ENCODE measurements at places on chromosomes 11 and 22.

GRCh38 chr22:30926706-30927105, 41.9 kb downstream of the MORC2 start:
- no peak for DNase-seq

- DNase-seq = no peak
Measured at GRCh38 chr22:27099946-27100722, 442.7 kb downstream of the MIAT start.

GRCh38 chr11:55956521-55956920, 13.2 kb downstream of the OR10AG1 start:
- DNase-seq = no peak

- DNase-seq = no peak
Measured at GRCh38 chr11:512761-513595, 5.9 kb upstream of the RNH1 start.

DNA sequence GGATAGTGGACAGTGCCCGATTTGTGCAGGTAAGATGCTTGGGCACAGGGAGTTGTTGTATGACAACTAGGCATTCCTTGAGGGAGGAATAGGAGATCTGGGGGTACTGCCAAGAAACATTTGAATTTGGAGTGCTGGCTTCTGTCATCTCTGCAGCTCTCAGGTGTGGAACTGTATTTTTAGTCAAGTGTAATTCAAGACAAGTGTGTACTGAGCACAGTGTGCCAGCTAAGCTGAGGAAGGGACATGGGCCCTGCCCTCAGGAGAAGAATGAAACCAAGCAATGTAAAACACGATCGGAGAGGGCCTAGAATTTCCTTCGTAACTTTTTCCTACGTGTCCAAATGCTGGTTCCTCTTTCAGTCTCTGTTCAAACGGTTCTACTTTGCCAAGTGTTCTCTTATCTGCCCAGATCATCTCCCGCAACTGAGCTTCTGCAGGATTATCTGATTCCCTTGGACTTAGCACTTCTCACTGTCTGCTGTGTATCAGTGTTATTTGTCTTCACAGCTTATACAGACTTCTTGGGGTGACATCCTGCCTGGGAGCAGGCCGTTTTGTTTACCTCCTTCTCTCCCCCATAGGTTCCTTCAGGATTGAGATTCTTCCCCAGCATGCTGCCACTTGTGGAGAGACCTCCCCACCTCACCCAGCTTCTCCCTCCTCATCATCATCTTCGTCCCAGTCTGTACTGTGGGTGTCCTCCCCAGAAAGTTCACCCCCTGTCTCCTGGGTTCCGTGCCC, 27.6 kb downstream of the ART5 start:
- DNase-seq = no peak

- DNase-seq = no peak
Measured at GRCh38 chr11:104256525-104256924, 92.6 kb upstream of the PDGFD start.

- DNase-seq = no peak
Measured at GRCh38 chr22:17587629-17588028, 24.3 kb downstream of the SLC25A18 start.

GRCh38 chr11:8011981-8012444, 24.9 kb downstream of the EIF3F start:
- DNase-seq = no peak

- no peak for DNase-seq
Measured at GRCh38 chr22:38267086-38267485, 5.7 kb downstream of the TMEM184B start.

DNA sequence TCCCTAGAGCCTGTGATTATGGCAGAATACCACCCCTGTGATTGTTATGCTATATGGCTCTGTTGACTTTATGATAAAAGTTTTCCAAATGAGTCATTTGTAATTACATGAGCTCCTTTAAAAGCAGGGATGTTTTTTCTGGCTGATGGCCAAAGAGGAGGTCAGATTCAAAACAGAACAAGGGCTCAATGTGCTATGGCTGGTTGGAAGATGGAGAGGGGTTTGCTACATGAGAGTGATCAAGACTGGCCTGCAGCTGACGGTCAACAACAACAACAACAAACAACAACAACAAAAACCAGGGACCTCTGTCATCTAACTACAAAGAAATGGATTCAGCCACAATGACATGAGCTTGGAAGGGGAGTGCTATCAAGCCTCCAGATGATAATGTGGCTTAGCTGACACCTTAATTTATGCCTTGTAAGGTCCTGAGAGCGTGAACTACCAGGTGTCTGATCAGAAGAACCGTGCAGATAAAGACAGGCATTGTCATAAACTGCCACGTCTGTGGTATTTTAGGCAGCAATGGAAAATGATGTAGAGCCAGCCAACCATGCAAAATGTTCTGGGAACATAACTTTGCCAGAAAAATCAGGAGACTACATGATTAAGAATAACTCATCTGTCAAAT, 47.2 kb downstream of the PIWIL3 start:
- no peak for DNase-seq

DNA sequence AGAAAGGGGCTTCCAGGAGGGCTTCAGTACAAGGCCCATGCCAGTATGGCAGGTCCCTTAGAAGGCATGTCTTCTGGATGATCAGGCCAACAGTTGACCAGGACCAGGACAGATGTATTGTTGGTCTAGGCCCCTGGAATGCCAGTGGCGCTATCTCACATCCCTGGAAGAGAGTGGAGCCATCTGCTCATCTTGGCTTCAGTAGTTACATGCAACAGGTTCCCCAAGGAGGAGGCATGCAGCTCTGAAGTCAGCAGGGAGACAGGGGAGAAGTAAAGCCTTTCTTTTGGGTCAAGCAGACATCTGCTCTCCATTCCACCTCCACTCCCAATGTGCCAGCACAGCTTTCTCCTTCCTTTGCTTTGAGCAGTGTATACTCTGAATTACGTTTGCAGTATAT, 244.1 kb downstream of the KIRREL3 start:
- no peak for DNase-seq

- DNase-seq = no peak
Measured at GRCh38 chr11:110837603-110838002, 125.4 kb upstream of the ARHGAP20 start.

DNA sequence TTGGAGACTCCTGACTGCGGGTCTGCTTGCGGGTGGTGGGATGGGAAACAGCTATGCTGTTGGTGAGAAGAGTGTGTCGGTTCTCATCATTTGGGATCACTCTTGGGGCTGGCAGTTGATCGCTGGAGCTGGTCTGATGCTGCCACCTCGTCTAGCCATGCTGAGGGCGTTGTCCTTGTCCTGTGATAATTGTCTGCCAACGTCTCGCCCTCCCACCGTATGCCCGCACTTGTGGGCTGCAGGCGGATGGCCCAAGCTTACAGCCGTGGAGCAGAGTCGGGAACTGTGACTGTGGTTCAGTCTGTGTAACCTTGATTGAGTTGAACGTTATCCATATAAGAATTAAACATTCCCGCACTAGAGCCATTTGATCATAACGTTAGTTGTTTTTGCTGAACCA, 204.4 kb downstream of the TBC1D22A start:
- DNase-seq = no peak

DNA sequence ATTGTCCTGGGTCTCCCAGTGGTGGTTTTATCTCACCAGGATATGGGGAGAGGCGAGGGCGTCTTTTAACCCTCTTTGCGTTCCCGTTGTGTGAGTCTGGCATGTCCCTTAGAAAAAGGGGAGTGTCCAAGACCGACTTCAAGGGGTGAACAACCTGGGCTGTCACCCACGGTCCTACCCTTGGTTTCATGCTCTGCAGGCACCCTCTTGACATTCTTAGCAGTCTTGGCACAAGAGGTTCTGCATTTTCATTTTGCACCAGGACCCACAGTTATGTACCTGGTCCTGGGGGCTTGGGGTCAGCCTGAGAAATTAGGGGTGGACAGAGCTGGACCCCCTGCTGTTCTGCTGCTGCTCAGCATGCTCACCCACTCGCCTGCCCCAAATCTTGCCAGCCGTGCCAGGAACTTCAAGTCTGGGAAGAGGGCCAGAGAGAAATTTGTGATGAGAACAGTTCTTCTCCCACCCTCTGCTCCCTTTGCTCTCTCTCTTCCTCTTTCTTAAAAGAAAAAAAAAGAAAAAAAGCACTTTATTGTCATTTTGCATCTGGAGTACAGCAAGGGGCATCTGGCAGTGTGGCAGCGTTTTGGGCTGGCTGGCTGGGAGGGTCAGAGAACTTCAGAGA, 471.2 kb downstream of the MIAT start:
- DNase-seq = no peak

DNA sequence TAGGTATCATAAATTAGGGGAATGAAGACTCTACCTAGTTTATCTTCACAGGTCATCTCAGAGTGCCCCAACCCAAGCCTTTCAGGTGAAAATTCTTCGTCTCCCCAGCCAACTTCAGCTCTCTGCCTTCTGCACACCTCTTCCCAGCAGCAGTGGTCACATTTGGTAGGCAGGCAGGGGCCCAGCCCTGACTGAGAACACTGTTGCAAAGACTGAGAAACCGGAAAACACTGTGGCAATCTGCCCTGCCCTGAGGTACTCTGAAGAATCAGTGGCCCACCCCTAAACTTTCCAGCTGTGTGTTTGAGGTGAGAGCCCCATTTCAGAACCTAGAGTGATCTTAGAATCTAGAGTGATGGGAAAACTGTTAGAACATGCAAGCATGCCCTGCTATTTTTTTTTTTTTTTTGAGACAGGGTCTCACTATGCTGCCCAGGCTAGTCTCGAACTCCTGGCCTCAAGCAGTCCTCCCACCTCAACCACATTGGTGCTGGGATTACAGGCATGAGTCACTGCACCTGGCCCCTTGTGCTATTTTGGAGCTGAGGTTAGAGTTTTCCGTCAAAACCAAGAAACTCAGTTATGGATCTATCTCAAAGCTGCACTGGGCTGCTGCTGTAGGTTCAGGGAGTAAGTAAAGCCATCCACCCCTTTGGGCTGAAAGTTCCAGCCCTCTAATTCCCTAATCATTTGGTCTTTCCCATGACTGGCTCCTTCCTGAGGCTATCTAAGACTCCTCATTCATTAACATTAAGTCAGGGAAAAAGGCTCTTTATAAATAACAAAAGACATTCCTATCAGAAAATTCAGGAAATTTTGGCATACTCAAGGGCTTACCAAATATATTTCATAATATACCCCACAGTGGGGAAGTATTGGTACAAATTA, 1.7 kb upstream of the LDHA start:
- no peak for DNase-seq

DNA sequence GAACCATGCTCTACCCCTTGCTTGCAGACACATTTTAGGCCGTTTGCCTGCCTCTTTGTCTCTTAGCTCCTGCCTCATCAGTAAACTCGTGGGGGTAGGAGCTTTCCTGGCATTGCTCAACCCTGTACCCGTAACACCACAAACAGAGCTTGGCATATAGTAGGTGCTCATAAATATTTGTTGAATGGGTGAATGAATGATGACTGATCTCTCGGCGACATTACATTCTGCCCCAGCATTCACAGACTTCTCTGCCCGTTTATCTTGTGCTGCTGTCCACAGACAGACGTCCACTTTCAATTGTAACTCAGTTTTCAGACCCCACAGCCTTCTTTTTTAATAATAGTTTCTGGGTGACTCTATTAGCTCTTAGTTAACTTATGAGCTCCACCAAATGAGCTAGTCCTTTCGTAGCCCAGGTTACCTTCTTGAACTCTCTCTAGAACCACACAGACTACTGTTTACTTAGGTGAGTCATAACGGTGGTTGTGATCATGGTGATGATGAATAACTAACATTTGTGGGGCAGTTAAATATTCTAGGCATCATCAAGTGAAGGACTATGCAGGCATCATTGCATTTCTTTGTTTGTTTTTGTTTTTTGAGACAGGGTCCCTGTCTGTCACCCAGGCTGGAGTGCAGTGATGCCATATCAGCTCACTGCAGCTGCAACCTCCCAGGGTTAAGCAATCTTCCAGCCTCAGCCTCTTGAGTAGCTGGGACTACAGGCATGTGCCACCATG, 188.4 kb downstream of the ADAMTS15 start:
- DNase-seq = no peak

- DNase-seq = no peak
Measured at GRCh38 chr11:61688365-61689163, 8.4 kb downstream of the DAGLA start.

GRCh38 chr22:20203142-20203551, 52.3 kb upstream of the CCDC188 start:
- DNase-seq = no peak

DNA sequence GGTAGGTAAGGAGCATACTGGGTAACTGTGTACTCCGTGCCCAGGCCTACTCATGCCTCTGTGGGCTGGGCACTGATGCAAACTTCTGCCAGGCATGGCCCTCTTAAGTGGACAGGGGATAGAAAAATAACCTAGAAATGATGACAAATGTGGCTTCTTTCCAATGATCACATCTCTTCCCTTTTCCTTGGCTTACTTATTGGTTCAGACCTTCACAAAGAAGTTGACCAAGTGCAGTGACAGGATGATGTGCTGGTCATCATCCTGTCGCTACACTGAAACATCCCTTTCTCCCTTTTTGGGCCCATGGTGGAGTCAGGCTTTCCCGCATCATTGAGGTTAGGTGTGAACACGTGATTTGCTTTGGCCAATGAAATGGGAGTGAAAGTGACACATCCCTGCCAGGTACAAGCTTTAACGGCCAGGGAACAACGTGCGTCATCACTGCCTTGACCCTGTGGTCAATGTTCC, 31.8 kb upstream of the APOBEC3A start:
- DNase-seq = no peak

- no peak for DNase-seq
Measured at GRCh38 chr11:111691741-111692140, 74.4 kb downstream of the PPP2R1B start.

GRCh38 chr22:47594836-47595521, 832.5 kb downstream of the TBC1D22A start:
- DNase-seq = no peak

DNA sequence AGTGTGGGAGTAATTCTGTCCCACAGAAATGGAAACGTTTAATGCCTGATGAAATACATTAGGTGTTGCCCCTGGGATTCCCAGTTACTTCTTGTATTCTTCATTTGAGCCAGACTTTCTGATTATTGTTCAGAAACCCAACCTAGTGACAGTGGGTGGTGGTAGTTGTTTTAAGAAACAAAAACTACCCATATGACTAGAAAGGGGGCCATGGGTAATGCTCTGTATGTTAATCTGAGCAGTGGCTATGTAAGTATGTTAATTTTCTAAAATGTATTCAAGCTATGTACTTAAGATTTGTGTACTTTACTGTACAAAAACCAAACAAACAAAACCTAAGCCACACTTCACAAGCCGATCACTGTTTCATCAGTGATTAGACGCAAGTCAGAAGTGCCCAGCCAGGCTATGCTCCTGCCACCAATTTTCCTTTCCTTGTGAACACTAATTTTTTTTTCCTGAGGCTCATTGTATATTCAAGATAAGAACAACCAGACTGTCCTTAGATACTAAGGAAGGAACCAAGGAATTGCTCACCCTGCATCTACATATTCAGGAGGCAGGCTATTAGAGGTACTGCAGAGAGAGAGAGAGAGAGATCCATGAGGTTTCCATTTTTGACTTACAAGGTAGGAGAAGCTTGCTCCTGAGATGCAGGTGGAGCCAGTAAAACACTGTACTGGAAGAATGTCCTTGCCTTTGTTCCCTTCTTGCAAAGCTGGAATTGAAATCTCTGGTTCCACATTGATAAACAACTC, 122.7 kb downstream of the DBX1 start:
- no peak for DNase-seq

DNA sequence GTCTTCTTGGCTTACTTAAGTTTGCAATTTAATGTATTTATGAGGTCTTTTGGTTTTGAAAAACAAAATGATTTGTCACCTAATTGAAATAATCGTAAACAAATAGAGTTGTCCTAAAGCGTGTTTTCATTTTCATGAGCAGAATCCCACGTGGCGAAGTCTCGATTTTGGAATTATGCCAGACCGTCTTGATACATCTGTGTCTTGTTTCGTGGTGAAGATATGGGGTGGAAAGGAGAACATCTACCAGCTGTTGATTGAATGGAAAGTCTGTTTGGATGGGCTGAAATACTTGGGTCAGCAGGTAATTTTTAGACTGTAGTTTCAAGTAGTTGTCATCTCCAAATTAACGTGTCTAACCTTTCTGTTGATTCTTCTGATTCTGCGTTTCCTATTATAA, 64.7 kb downstream of the UVRAG start:
- DNase-seq = no peak
